ENCODE measurements at places on chromosomes 3 and 15.
A peak's percentile ranks its signal among the peaks of the same experiment; 100 is the strongest.

DNA sequence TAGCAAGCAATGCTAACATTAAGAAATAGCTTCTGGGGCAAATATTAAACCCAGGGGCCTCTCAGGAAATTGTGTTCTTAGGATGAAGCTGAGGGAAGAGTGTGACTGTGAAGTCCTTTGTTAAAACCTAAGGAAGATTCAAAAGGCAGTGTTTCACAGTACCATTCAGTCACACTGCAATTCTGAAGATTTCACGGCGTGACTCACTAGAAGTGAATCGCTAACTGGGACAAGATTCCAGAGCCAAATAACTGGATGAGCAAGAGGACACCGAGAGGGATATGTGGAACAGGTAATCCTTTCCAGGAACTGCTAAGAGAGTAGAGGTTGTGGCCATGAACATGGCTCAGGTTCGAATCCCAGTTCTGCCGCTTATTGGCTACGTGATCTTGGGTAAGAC, 61.8 kb upstream of the SMAD3 start:
- no peak for DNase-seq

GRCh38 chr15:31516874-31517273, 190.2 kb downstream of the KLF13 start:
- DNase-seq: no peak

DNA sequence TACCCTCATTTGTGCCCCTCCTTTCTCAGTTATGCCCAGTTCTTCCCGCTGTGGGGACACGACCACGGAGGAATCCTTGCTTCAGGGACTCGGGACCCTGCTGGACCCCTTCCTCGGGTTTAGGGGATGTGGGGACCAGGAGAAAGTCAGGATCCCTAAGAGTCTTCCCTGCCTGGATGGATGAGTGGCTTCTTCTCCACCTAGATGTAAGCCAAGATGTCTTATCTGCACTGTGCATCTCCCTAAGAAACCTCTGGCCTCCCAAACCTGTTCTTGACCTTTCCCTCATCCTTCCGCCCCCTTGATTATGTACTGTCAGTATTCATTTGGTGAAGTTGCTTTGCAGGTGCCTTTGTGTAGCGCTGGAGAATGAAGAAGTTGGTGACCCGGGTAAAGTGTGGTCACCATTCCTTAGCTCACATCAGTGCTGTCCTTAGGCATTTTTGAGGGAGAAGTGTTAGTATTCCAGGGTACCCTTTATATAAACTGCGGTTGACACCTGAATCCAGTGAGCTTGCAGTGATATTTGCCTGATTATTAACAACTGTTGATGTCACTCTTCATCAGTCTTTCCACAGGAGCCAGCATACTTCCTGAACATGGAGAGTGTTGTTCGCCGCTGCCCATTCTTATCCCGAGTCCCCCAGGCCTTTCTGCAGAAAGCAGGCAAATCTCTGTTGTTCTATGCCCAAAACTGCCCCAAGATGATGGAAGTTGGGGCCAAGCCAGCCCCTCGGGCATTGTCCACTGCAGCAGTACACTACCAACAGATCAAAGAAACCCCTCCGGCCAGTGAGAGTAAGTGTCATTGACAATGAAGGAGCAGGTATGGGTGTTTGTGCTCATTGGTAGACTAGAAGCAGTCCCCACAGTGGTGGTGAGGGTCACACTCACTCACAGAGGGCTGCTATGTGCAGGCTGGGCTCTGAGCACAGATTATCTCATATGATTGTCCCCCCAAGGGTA, 966 bp downstream of the ALAS1 start:
- no peak for DNase-seq

DNA sequence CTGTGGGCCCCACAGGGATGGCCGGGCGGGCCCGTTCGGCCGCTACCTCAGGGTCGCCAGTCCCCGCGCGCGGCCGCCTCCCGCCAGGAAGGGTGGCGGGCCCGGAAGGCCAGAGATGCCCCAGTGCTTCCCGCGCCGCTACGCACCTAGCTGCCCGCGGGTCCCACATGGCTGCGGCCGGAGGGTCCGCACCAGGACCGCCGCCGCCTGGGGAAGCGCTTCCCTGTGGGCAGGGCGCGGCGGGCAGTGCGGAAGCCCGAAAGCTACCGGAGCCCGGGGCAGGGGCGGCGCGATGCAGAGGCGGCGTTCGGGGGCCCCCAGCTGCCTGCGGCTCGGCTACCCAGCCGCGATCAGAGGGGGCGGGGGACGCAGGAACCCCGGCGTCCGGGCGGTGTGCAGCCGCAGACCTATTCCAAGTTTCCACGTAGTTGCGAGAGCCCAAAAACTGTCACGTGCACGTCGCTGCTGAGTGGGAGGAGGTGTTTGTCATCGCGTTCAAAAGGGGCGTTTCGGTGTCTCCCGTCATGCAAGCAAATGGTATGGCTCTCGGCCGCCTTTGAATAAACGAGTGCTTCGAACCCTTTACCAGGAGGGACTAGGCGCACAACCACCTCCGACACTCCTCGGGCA, at the start of gene TRANK1:
TRANK1 (minus strand) TSS at position 414 of the 630 bp plus-strand sequence; CDS start at position 169, 245 bp downstream.
- DNase-seq: peak; percentile 86

DNA sequence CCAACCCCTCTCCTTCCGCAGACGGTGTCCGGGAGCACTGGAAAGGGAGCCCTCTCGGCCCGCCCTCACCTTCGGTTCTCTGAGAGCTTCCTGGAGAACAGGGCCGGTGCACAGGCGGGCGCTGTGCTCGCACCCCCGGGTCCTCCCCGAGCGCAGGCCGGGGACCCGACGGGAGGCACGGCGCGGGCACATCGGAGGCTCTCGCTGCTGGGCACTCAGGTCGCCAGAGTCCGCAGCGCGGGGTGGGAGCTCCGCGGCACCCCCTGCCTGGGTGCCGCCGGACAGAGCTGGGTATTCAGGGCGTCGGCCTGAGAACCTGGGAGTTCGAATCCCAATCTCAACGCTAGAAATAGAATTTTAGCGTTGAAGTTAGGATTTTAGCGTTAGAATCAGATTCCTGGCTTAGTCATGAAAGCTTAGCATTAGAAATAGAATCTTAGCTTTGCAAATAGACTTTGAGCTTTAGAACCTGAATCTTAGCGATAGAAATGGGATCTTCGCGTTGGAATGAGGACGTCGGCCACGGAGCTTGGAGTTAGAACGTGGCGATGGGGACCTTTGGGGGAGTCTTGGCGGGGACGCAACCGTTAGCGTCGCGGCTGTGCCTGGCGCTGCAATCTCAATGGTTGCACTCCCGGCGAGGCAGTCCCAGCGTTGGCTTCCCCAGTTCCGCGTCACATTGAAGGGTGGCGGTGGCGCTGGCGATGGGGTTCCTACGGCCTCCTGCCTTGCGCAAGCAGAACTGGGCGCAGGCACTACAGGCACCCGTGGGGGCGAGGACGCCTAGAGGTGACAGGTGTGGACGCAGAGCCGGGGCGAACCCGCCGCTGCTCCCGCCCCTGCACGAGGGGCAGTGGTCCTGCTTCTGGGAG, 549 bp downstream of the TRH start:
- DNase-seq: peak; percentile 3

DNA sequence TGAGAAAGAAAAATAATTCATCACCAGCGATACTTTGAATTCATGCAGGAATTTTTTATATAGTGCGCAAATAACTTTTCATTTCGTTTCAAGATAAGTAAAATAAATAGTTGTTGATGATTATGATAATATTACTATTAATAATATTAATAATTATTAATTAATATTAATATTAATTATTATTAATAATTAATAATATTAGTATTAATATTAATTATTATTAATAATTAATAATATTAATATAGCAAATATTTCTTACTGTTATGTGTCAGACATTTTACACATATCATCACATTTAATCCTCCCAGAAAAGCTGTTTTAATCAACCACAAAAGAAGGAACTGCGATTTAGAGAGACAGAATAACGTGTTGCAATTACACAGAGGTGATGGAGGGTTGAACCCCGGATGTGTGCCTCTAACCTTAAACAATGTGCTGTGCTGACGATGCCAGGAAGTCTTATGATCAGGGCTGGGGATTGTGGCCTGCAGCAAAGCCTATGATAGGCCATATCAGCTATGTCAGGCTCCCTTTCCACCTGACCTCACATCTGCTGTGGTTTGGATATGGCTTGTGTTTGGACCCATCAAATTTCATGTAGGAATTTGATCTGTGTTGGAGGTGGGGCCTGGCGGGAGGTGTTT, 263.5 kb upstream of the NR2F2 start:
- no peak for DNase-seq

DNA sequence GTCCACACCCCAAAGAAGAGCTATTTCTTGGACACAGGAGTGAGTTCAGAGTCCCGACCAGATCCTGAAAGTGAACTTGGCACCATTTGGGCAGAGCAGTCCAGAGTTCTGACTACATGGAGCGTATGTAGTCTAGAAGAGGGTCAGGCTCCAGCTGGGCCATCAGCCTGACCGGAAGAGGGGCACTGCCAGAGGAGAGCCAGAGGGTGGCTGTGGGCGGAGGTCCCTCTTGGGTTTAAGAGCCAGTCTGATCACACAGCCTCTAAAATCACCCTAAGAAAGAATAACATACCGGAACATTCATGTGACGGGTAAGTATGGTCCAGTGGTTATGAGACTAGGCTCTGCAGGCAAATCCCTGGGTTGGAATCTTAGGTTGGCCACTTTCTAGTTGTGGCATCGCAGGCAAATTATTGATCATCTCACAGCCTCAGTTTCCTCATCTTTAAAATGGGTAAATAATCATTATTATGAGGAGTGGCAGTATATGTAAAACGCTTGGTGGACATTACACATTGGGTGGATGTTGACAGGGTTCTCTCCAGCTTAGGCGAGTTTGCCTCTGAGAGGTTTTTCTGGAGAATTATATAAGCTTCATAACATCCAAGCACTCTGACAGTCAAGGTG, 2.1 kb upstream of the RAP2B start:
- DNase-seq: no peak

DNA sequence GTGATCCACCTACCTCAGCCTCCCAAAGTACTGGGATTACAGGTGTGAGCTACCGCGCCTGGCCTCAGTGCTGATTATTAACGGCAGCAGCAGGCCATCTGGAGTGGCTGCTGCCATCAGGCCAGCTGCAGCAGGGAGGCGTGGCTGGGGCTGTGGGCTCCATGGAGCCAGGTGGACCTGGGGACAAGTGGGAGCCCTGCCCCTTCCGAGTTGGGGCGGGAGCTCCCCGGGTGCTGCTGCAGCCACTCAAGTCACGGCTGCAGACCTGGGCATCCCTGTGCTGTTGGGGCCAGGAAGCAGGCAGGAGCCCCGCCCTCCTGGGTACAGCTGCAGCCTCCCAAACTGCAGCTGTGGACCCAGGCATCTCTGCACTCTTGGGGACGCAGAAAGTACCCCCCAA, 23.9 kb downstream of the LRRC49 start:
- no peak for DNase-seq

DNA sequence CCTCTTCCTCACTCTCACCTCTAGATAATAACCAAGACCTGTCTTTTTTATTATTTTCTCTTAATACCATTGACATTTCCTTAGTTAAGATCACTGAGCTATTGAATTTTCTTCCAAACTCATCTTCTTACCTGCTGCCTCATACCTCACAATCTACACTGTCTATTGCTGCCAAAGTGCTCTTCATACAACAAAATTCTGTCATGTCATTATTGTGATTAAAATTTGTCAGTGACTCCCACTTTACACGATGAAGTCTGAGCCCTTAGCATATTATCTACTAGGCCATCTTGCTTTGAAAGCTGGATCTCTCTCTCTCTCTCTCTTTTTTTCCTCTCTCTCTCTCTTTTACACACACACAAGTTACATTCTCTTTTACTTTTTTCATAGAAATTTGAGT, 73.3 kb downstream of the NSUN3 start:
- no peak for DNase-seq

DNA sequence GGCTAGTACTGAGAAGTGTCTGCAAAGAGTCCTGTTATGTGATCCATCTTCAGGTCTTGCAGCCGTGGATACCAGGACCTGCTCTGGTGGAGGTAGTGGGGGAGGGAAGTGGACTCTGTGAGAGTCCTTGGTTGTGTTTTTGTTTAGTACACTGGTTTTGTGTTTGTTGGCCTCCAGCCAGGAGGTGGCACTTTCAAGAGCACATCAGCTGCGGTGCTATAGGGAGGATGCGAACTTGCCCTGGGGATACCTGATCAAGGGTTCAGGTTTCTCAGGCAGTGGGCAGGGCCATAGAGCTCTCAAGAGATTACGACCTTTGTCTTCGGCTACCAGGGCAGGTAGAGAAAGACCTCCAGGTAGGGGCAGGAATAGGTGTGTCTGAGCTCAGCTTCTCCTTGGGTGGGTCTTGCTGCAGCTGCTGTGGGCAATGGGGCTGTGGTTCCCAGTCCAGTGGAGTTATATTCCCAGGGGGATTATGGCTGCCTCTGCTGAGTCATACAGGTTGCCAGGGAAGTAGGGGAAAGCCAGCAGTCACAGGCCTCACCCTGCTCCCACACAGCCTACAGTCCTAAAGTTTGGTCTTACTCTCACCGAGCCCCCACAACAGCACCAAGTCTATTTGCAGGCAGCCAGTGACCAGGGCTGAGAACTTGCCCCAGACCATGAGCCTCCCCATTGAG, 132.8 kb upstream of the NPHP3 start:
- DNase-seq: no peak

DNA sequence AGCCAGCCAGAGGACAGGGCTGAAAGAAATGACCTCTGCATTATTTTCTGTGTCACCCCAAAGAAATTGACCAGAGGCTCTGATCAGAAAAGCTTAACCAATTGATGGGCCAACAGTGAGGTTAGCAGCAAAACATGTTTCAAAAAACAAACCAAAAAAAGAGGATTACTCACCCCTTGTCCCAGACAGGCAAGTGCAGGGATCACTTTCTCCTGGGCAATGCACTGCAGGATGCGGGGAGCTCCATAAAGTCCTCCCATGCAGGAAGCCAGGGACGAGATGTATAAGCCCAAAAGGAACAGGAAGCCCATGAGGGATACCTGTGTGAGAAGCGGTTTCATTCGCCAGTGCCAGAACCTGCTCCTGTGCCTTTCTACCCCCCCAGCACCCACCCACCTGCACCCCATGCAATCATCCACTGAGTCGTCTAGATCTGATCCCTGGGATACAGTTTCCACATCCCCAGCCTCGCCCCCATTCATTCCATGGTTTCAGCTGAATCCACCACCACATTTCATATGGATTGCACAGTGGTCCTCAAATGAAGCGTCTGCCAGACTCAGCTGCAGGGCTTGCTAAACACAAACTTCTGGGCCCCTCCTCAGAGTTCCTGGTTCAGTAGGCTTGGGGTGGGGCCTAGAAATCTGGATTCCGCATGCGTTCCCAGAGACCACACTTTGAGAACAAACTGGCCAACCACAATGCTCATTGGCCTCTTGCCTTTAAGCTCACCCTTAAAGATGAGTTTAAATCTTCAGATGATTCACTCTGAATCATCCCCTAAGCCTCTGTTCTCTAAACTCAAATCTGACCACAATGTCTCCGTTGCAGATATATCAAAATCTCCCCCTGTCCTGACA, 54.4 kb upstream of the HEG1 start:
- no peak for DNase-seq

- DNase-seq: no peak
These were observed 32.2 kb upstream of the SGO1 start for GRCh38 chr3:20218215-20218614.

DNA sequence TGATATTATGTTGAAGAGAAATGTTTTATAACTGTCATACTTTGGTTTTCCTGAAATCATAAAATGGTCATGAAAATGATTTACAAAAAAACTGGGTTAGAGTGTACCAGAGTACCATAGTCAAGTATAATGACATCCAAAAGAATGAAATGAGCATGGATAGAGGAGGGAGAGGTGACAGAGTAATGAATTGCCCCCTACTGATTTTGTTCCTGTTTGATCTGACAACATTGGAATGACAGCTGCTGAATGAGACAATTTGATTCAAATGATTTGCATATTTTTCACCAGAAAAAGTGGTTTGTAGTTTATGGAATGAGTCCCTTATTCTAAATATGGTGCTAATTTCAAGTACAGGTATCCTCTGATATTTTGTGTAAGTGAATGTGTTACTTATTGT, 271.7 kb downstream of the CNTN4 start:
- no peak for DNase-seq
